ENCODE measurements at places on chromosomes 1 and 21.

- no peak for DNase-seq
Observed at GRCh38 chr1:197692965-197693364, 82.3 kb downstream of the DENND1B start.

DNA sequence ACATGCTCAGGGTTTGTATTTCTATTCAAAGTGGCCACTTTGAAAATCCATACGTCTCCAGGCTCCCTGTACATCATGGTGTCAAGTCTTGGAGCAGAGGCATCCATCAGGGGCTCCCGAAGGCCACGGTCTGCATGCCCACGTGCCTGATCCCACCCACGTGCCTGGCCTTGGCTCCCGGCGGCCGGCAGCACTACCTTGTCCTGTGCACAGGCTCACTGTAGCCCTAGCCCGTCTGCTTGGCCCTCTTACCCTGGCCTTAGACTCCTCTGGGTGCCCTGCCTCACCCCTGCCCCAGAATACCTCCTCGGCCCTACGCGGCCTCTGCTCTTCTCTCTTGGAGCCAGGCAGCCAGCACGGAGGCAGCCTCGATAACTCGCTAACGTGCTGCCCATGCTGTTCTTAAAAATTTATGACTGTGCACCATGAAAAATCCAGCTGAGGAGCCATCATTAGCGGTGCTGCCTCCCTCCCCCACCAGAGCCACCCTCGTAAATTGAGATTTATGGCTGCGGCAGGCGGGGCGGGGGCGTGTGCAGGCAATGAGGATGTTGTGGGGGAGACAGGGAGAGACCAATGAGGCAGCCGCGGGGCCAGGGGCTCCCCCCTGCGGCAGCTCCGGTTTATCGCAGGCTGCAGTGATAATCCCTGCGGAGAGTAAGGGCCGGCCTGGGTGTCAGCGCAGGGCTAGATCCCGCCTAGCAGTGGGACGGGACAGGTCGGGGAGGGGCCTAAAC, 24.6 kb downstream of the DMAP1 start:
- DNase-seq: no peak

DNA sequence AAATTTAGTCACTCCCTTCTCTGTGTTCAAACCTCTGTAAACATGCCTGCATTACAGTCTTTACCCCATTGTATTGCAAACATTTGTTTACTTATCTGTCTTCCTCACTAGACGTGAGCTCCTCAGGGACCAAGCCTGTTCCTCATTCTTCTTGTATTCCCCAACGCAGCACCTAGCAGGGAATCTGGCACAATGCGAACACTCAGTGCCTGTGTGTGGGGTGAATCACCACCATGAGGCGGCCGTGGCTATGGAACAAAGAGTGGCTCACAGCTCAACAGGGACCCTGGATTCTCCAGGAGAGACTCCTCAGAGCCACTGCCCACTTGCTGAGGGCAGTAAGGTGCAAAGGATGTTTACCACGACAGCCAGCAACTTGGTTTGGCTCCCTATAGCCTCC, 95.9 kb downstream of the DDX20 start:
- DNase-seq: no peak

DNA sequence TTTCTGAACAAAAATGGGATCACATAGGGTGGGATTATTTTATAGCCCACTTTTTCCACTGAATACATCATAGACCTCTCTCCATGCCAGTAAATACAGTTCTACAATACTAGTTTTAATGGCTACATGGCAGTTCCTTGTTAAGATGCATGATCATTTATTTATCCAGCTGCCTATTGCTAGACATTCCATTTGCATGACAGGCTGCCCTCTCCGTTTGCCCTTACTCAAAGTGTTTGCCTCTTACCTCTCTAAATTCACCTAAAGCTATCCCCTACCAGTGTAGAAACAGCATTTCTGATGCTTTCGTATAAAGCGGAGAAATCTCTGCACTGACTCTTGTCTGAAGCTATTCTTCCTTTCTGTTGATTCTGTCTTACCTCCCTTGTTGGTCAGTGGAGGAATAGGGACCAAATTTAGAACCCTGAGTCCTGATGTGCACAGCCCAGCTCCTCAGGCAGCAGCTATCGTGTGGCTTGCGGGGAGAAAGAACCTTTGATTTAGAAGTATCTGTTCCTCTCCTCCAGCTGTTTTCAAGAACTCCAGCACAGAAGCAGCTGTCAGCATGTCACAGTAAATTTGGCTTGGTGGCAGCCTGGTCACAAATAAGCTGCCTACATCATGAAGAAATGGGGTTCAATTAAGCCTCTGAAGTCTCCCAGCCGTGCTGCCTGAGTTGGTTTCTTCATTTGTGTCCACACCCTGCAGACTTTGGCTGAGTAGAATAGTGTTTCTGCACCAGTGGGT, 337.3 kb downstream of the PRDM2 start:
- DNase-seq: no peak

DNA sequence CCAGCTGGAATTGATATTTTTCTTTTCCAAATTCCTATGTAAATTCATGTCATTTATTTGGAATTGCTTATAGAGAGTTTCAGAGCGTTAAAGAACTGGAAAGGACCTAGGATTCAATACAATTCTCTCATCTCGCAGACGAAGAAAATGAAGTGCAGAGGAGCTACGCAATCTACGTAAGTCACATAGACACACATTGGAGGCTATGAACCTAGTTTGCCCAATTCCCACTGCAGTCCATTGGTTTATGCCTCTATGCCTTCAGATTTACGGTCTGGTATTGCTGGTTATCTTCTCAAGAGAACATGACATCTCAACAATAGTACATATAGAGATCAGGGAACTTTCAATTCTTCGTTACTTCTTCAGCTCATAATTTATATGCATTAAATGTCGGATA, 971 bp upstream of the RNF2 start:
- no peak for DNase-seq

DNA sequence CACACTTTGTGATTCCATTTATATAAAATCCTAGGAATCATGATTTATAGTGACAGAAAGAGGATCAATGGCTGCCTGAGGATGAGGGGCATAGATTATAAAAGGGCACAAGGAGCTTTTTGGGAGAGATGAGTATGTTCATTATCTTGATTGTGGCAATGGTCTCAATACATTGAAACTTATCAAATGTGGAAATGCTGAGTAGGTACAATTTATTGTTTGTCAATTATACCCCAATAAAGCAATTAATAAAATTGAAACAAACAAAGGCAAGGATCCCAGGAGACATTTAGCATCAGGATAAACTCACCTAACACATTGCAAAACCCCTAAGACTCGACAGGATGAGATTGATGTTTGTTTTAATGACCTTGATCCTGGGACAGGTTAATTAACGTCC, 153.1 kb upstream of the KLHDC7A start:
- no peak for DNase-seq

DNA sequence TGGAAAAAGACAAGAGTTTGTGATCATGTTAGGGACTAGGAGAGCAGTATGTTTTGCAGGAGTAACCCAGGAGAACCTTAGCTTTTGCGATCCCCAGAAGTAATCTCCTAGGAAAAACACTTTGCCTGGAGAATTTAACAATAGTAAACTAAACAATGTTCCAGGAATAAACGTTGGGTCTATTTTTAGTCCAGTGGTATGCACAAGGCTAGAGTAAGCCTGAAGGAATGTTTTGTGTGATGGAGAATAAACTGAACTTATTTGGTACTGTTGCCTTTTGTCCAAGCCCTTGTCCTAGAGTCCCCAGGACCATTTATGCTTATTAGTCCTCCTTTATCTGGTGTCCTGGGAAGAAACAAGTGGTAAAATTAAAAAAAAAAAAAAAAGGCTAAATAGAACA, 28.7 kb upstream of the RGS5 start:
- DNase-seq: no peak

- no peak for DNase-seq
Observed at GRCh38 chr1:88647749-88648415, 36.2 kb upstream of the PKN2 start.

GRCh38 chr1:193299038-193299437, 112.6 kb upstream of the B3GALT2 start:
- DNase-seq: no peak

DNA sequence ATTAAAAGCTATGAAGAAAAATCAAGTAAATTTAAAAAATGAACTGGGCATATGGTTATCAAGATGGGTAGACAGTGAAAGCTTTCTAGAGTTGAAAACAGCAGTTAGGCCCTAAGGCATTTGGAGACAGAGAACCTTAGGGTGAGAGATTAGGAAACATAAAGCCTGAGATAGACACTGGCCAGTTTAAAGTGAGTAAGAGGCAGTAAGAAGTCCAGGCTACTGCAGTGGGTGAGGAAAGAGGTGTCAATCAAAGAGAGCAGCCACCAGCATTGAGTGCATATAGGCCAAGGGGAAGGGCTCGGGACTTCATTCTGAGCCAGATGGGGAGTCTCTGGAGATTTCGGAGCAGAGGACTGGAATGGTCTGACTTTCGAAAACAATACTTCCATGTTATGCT, 1360.5 kb upstream of the ADGRL4 start:
- DNase-seq: no peak

DNA sequence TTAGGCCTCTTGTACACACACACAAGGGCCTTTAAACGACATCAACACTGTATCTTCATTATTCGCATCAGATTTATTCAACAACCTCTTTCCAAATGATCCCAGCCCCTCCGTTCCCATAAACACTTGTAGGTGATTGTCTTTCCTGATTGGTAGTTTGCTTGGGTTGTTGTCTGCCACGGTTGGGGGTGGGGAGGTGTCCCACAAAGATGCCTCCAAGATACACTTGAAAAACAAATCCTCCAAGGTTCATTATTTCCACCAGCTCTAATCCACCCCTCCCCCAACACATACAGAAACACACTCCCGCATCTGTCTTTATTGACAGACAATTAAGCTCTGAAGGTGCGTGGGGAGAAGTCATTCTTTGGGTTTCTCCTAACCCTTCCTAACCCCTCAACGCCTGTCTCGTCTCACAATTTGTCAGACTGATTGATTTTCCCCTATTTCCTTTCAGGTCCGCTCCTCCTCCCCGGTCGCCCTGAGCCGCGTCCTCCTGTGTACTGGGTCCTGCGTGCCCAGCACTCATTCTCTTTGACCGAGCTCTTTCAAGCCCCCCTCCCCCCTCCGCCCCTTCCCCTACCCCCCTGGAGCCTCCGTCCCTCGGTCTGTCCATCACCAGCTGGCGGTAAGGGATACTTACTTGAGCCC, 1.4 kb downstream of the WDR26 start:
- no peak for DNase-seq

DNA sequence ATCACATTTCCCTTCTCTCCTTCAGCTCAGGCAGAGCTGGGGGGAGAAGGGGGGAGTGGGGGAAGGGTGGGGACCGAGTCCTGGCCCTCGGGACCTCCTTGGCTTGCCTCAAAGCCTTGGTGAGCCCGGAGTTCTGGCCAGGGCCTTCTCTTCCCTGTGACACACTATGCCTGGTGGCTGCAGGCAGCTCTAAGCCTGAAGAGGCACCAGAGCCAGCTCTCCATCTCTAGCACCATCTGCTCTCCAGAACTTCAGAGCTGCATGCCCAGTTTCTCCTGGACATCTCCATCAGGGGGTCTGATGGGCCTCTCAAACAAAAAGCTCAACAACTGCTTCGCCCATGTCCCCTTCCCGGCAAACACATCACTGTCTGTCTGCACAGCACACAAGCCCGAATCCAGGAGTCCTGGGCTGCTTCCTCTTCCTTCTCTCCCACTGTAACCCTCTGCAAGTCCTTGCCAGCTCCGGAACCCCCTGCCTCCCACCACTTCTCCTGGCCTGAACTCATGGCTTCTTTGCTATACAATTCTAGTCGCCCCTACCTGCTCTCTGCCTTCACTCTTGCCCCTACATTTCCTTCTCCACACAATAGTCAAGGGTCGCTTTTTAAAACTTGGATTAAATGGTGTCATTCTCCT, 26.5 kb downstream of the KIAA1614 start:
- DNase-seq: no peak

- DNase-seq: no peak
Observed at GRCh38 chr1:205812271-205812877, 624 bp downstream of the SLC41A1 start.

DNA sequence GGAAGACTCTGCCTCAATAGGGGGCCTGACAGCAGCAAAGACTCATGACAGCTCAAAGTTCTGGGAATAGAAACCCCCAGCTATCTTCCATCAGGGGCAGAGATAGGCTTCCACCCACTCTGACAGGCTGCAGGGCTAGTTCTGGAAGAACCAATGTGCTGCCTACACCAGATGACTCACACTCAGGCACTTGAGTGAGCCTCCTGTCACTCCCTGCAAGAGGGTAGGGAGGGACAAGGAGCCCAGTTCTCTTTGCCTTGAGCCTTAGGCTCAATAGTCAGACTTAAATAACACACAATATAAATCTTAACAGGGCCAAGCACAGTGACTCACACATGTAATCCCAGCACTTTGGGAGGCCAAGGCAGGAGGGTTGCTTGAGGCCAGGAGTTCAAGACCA, 386.4 kb downstream of the HHAT start:
- DNase-seq: no peak

GRCh38 chr1:113279776-113280391, 110.4 kb upstream of the MAGI3 start:
- DNase-seq: no peak

DNA sequence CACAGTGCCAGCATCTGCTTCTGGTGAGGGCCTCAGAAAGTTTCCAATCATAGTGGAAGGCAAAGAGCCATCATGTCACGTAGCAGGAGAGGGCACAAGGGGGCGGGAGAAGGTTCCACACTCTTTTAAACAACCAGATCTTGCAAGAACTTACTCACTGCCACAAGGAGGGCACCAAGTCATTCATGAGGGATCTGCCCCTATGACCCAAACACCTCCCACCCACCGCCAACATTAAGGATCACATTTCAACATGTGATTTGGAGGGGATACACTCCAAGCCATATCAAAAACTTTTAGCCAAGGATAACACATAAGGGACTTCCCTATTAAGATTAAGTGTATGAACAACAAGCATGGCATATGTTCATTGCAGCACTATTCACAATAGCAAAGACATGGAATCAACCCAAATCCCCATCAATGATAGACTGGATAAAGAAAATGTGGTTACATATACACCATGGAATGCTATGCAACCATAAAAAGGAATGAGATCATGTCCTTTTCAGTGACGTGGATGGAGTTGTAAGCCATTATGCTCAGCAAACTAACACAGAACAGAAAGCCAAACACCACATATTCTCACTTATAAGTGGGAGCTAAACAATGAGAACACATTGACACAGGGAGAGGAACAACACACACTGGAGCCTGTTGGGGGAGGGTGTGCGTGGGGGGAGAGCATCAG, 19.9 kb upstream of the SLC35F3 start:
- no peak for DNase-seq

GRCh38 chr1:162689745-162690671, 57.7 kb downstream of the DDR2 start:
- no peak for DNase-seq

- no peak for DNase-seq
Observed at GRCh38 chr1:61851849-61852669, 109.8 kb downstream of the PATJ start.

GRCh38 chr1:21667348-21668231, 1.6 kb downstream of the RAP1GAP start:
- no peak for DNase-seq

DNA sequence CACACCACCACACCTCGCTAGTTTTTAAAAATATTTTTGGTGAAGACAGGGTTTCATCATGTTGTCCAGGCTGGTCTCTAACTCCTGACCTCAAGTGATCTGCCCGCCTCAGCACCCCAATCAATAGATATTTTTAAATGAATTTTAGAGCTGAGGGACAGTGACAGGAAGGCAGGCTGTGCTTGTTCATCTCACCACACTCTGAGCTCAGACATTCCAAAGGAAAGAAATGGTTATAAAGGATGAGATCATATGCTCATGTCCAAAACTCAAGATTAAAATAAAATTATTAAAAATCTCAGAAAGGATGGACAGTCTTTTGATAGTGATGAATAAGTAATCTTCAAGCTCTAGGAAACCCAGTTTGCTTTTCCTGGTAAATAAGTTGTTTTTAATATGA, 40.9 kb downstream of the L1TD1 start:
- DNase-seq: no peak

All from cortex of kidney (tissue), 1 donor.